ENCODE measurements at places on chromosomes 16 and 17.

DNA sequence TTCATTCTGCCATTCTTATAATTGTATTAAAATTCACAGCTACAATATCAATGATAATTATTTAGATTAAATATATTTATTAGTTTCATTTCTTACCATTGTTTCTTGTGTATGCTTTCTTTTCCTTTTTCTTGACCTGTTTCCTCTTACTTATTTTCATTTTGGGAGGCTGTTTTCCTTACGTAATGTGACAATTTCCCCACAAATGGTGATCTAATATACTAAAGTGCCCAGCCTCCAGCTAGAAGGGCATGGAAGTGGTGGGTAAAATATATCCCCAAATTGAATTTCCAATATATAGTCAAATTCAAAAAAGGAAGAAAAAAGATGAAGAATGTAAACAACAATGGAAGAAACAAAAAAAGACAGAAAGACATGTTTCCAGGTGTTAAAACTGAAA is 1.5 kb upstream of the ABCA6 start:
- no peak for DNase-seq

DNA sequence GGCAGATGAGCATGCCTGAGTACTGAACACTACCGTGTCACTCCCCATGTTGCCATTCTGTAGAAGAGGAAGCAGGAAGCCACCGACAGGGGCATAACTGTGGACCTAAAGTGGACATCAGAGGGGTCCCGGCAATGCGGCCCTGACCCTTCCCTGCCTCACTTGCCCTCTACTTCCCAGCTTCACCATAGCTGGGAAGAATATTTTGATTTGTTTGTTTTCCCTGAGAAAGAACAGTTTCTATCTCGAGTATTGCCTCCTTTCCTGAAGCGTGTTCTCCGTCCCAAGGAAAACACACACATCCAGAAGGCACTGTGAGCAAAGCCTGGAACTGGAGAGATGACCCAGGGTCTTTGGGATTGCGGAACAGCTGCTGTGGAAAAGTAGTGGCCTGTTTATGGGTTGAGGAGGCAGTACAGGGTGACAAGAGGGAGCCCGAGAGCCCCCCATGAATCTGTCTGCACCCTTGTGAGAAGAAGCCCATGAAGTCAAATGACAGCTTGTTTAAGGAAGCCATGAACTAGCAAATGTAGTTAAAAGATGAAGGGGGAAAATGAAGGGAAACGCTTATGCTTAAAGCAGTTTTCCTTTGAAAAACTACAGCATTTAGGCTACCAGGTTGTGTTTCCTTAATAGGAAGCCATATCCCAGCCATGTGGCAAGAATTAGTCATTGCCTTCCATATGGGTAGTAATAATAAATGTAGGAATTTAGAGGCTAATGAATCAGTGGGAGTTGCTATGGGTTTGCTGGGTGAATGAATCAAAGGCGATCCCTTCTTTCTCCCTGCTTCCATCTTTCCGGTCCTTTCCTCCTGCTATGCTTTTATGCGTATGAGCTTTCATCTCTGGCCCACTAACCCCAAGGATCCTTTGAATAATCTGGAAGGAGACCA is 90.0 kb upstream of the TBX2 start:
- no peak for DNase-seq

DNA sequence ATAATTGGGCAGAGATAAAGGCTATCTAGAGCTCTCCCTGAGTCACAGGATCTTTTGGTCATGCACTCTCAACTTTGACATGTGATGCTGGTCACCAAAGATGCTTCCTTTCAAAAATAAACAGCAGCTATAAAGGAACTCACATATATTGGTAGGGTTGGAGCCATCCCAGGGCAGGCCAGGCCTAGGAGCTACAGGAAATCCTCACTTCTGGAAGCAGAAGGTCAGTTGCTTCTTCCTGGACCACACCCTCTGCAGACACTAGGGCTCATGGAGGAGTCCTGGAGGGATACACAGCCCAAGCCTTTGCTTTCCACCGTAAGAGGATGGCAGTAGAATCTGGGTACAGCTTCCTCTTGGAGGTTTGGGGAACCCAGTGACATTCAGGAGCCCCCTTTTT is 24.6 kb downstream of the SOST start:
- DNase-seq = no peak

DNA sequence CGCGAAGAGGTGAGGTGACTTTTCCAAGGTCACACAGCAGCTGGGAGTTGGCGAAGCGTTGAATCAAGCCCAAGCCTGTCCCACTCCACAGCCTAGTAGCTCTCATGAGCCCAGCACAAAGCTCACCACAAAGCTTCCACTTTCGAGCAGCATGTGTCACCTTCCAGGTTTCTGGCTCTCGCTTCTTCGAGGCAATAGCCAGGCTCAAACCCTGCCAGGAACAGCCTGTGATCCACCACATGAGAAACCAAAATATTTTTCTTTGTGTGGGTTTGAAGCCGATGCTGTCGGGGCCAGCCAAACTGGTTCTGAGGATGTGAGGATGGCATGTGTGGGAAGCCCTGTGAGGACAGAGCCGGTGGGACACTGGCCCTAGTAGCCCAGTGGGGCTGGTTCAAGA is 68.1 kb downstream of the COG7 start:
- no peak for DNase-seq

GRCh38 chr16:49756775-49757558 is 98.9 kb downstream of the ZNF423 start:
- no peak for DNase-seq

DNA sequence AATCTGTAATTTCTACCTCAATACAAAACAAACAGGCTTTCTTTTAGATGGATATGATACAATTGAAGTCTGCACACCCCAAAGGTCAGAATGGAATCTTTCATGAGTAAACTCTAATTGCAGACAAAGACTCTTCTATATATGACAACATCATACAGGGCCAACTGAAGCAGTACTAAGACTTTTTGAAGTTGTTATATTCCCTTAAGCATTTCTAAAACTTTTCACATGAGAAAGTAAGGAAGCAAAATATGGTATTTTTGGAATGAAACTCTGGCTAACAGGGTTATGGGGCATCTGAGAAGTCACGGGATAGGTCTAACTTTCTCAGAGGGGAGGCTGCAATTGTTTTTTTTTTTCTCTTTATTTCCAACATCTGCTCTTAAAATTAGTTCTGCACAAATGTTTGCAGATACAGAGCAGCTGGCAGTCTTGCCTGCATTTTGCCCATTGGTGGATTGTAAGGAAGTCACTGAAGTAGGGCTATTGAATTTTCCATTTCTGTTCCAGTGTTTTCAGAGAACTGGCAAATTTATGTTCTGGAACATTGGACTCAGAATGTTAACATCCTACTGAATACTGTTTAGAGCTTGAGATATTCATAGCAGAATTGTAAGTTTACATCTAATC is 59.1 kb downstream of the SSH2 start:
- no peak for DNase-seq

DNA sequence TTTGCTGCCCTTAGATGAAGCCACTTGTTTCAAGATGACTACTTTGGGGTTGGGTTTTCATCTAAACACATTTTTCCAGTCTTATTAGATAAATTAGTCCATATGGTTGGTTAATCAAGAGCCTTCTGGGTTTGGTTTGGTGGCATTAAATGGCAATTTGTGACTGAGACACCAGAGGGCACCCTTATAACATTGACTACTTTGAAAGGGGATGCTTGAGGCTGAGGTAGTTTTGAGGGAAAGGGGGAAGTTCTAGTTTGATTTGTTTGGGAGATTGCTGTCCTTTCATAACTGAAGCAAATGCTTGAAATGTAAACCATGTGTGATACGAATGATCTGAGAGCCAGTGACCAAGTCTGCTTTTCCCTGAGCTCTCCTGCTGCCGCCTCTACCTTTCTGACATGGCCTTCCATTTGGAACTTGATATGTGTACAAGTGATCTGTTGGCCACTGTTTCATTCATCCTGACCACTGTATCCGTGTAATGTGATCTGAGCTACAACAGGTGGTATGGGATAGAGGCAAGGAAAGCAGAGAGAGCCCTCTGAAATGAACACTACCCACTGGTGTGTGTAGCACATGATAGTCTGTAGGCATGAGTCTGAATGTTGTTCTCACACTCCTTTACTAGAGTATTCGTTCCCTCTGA is 5.8 kb upstream of the RARA start:
- no peak for DNase-seq

DNA sequence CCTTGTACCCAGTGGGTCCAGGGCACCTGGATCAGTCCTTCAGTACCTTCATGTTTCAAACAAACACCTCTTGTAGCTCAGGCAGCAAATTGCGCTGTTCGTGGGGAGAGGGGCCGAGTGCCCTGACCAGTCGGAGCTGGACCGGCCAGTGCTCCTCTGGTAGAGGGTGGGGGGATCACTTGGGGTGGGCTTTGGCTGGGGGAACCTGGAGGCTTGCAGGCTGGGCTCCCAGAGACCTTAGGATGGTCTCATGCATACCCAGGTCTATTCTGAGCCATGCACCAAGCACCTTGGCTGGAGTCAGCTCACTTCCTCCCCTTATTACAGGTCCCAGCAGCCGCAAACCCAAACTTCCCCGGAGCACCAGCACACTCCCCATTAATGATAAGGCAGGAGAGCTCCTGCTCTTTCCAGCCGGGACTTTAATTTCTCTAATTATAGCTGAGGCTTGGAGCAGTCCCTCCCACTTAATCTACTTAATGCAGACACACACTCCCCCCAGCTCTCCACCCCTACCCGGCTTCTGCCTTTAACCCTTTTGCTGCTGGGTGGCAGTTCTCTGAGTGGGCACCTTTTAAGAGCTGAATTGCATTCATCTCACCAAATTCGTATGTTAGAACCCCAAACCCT is 26.3 kb upstream of the MGAT5B start:
- no peak for DNase-seq

DNA sequence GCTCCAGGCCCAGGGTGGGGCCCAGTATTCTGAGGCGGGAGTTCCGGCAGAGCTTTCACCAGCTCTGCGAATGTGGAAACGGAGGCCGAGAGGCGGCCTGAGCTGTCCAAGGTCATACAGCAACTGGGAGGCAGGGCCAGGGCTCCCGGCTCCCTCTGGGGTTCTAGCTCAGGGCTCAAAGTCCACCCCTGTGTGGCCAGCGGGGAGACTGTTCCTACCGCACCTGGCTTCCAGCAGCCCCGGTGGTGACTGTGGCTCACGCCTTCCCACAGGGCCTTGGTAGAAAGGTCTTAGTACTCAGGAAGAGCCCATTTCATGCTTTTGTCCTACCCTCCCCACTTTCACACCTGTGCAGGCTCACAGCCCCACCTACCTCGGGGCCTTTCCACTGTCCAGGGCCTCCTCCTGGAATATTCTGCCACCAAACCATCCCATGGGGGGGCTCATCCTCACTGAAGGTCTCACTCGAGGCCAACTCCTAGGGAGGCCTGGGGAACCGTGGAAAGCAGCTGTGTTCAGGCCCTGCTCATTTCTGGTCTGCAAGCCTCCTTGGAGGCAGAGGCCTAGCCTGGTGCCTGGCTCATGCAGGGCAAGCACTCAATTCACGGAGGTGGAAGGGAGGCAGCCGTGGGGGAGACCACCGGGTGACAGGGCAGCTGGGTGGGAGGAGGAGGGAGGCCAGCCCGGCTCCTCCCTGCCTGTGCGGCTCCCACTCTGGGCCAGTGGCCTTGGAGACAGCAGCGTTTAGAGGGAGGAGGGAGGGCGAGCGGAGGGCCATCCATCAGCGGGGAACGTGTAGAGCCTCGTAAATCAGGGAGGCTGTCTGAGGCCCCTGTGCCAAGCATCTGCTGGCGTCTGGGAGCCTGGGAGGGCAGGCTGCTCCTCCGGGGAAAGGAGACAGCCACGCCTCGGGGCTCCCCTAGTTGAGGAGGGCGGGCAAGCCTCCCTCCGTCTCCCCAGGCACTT is 12.7 kb upstream of the DOC2B start:
- no peak for DNase-seq

GRCh38 chr17:63503341-63503705 is 19.8 kb upstream of the KCNH6 start:
- no peak for DNase-seq

- DNase-seq = no peak
These were observed 66.6 kb upstream of the CLEC18B start for GRCh38 chr16:74487634-74488495.

- no peak for DNase-seq
These were observed 719 bp downstream of the PMFBP1 start for GRCh38 chr16:72171236-72171635.

GRCh38 chr17:19391432-19391831 is 4.4 kb upstream of the MFAP4 start:
- no peak for DNase-seq

Data from stimulated activated CD4-positive, alpha-beta T cell treated with anti-CD3 and anti-CD28 coated beads, Interleukin-1b, Interleukin-23, amount 100 ng/mL, for 1 hour (primary cell).